ENCODE measurements at places on chromosomes 5 and 9. TPM values are rescaled to one million over a fixed set of nuclear protein-coding genes. Genes with fewer than 3 reads are reported as not detected.

Gene UBE2R2
- total RNA-seq: 23.2 TPM

DNA sequence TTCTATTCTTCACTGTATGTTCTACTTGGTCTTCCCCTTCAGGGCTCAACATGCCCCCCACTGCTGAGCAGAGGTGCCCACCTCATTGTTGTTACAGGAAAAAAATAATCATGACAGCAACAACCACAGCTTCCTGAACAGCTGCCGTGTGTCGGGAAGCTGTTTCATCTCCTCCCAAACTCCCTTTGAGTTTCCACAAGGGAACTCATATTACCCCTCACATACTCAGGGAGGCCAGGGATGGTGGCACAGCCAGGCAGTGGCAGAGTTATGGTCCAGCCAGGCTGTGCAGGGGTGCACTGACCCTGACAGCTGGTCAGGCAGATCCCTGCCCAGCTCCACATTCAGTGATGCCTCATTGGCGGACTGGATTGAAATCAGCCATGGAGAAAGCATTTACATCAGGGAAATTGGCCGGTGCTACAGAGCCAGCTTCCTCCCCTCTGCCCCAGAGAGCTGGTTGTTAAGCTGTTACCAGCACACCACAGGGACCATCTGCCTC, 37.3 kb downstream of the SARDH start:
- no peak for DNase-seq

DNA sequence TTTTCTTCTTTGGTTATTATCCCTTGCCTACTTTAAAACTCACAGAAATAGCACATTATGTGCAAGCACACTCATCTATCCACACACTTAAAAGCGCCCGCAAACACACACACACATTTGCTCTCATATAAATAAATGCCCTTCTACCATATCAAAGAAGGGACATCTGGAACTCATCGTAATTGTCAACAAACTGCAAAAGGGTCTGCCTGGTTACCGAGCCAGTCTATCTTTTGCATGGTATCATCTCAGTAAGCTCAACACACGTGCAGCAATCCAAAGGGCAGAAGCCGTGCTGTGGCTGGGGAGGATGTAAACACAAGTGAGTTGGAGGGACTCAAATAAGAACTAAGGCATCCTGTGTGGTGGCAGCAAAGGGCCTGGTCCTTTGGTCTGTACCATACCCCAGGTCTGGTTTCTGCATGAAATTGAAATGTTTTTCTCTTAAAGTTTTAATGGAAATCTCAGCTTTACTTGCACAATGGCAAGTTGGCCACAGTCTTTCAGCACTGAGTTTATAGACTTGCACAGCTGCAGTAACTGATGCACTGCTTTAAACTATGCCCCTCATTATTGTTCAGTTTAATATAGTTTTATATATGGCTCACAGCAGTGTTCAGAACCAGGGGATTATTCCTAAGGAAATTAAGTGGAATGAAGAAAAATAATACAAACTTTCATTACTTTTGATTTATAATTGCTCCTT, 331.0 kb downstream of the ADAMTS6 start:
- no peak for DNase-seq

Gene PCDHGB1
- 6.9 TPM for total RNA-seq

Gene HEMGN
- total RNA-seq: not detected

DNA sequence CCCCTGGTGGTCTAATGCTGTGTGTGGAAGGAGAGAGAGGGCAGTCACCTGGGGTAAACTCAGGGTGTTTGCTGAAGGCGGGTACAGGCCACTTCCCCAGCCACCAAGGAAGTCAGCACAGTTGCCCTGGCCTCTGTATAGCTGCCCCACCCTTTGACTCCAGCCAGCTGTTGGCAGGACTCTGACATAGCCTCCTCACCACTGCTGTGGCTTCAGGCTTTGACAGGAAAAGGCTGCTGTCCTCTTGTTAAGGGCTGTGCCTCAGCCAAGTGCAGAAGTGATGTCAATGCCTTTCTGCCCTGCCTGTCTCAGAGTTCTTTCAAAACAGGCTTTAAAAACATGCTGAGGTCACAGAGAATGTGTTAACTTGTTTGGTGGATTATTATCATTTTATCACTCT, 487.2 kb upstream of the KLF4 start:
- peak; percentile 41 for DNase-seq
